ENCODE measurements at places on chromosomes 5 and 9.

DNA sequence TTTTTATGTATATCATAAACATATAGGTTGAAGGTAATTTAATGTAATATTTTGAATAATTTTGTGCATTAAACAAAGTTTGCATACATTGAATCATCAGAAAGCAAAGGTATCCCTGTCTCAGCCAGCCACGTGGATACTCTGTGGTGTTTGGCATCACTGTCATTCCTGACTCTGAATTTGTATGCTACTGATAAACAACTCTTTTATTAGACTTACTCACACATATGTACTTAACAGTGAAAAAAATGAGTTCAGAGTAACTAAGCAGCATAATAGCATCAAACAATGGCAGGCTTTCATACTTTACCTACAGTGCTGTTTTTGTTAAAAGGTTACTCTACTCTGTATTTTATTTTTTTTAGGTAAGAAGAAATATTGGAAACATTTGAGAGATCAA is 171.9 kb downstream of the COMMD10 start:
- DNase-seq = no peak

- DNase-seq = no peak
These were observed 129.2 kb downstream of the PDE4D start for GRCh38 chr5:59764361-59764760.

GRCh38 chr9:83445703-83446265 is 92.4 kb downstream of the FRMD3 start:
- no peak for DNase-seq

DNA sequence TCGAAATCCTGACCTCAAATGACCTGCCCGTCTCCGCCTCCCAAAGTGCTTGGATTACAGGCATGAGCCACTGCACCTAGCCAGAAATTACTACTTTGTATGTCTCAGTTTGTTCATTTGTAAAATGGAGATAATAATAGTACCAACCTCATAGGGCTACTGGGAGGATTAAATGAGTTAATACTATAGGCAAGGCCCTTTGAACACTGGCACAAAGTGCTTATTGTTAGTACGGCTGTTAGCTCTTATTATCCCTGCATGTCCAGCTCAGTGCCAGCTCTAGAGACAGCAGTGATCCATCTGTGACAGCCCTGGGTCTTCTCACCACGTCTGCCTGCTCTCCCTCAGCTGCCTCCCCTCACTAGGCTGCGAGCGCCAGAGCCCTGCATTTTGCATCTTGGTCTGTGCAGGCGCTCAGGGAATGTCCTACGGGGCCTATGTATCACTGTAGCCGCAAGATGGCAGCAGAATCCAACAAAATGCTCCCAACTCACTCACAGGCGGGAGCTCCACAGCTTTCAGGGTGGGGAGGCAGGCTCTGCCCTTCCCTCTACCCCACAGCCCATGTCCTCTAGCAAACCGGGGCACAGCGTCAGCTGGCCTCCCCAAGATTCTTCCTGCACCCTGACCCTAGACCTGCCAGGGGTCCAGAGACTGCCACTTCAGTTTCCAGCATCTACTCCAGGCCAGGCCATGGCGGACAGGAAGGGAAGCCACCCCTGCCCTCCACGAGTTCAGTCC is 17.7 kb upstream of the AKNA start:
- DNase-seq = peak; percentile 44

GRCh38 chr5:43729846-43730478 is 127.0 kb downstream of the NNT start:
- DNase-seq = no peak

DNA sequence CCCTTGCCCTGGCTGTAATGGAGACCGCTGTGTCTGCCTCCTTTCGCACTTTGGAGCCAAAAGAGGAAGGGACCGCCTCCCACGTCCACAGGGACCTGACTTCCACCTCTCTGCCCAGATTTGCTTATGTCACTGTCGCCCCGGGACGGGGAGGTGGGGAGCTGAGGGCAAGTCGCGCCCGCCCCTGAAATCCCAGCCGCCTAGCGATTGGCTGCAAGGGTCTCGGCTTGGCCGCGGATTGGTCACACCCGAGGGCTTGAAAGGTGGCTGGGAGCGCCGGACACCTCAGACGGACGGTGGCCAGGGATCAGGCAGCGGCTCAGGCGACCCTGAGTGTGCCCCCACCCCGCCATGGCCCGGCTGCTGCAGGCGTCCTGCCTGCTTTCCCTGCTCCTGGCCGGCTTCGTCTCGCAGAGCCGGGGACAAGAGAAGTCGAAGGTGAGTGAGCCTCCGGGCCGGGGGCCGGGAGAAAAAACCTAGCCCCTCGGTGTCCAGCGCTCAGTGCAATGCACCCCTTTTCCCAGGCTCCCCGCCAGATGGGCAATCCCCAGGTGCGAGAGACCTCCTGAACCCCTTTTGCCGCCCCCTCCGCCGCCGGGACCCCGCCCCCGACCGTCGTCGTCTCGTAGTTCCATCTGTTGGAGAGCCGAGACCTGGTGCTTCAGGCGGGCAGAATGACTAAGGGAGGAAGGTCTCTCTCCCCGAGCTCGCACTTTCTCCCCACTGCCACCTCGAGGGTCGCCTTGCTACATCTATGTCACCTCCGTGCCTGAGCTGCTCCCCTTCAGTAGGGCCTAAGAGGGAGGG is at the start of gene GPX3:
TSS of gene GPX3 (plus strand) at position 288 of the 807 bp plus-strand sequence. CDS start at position 352, 64 bp downstream.
- peak; percentile 61 for DNase-seq

- DNase-seq = no peak
These were observed 995.4 kb upstream of the ACO1 start for GRCh38 chr9:31389075-31389474.

DNA sequence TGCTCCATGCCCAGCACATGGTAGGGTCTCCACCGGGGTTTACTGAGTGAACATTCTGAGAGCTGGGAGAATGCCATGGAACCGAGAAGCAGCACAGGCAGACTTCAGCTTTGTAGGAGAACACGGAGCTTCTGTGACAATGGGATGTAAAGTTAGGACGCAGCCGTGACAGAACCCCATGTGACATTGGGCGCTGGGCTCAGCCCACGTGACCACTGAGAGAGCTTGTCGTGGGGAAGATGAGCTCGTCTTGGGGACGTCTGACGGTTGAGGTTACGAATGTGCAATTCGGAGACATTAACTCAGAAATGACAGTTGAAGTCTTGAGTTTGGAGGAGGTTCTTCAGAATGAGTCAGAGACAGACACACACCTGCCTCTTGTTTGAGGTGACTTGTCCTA is 13.5 kb downstream of the SDHA start:
- DNase-seq = no peak

- no peak for DNase-seq
These were observed 377.0 kb downstream of the GLIS3 start for GRCh38 chr9:3922846-3923245.

DNA sequence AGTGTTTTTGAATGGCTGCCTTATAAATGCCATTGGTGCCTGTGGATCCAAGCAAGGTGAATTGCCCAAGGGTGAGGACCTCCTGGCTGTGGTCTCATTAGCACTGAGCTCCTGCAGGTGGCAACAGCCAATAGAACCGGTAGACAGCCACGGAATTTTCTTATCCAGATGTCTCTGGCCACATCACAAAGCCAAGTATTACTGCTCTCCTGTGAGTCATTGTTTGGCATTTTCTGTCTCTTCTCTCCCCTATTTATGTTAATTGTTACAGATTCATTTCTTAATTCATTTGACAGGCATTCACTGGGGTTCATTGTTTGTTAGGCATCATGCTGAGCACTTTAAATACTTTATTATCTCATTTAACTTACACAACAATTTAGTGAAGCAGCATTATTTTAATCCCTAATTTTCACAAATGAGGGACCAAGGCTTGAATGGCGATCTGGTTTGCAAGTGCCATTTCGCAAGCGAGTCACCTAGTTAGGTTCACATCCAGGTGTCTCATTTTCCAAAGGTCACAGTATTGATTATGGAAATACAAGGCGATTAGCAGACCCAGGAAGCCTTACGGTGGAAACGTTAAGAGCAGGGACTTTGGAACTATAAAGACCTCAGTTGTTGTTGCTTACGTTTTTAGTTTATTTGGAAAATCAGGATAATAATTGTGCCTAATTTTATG is 58.2 kb upstream of the DPYSL3 start:
- DNase-seq = no peak

GRCh38 chr5:127203818-127204217 is 86.8 kb upstream of the MEGF10 start:
- DNase-seq = no peak

DNA sequence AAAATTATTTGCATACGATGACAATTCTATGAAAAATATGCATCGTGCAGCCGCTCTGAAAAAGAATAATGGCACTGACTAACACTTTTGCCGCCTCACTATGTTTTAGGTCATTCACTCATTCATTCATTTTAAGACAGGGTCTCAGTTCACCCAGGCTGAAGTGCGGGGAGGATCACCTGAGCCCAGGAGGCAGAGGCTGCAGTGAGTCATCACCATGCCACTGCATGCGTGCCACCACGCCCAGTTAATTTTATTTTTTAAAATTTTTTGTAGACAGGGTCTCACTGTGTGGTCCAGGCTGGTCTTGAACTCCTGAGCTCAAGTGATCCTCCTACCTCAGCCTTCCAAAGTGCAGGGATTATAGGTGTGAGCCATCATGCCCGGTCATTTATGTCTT is 37.0 kb downstream of the RAPGEF1 start:
- DNase-seq = no peak

DNA sequence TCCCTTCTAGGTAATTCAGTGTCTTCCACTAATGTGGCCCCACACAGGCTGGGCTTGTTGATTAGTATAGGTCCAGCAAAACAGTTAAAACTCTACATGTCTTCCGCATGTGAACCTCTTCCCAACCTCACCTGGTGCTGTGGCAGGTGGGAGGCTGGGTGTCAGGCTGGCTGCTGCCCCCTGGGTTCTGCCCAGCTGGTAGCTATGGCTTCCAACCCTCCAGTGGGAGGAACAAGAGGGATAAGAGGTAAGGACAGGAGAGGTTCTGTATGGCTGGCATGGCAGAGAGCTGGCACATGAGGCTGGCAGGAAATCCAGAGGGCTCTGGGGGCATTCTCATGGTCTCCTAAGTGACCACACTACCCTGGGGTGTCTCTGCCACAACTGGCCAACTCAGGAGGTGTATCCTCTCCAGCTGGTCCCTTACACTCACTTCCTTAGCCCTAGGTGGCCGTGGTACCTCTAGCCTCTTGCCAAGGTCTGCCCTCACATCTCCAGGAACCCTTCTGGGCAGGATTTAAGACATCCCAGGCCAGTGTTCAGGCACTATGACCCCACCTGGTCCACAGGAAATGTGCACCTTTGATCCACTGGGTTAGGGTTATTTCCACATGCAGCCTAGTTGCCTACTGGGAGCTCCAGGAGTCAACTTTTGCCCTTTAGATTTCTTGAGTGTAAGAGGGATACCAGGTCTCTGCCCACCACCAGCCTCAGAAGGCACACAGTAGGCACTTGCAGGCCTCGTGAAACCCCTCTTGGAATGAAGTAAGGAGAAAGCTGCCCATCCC is 41.7 kb downstream of the AHRR start:
- no peak for DNase-seq

DNA sequence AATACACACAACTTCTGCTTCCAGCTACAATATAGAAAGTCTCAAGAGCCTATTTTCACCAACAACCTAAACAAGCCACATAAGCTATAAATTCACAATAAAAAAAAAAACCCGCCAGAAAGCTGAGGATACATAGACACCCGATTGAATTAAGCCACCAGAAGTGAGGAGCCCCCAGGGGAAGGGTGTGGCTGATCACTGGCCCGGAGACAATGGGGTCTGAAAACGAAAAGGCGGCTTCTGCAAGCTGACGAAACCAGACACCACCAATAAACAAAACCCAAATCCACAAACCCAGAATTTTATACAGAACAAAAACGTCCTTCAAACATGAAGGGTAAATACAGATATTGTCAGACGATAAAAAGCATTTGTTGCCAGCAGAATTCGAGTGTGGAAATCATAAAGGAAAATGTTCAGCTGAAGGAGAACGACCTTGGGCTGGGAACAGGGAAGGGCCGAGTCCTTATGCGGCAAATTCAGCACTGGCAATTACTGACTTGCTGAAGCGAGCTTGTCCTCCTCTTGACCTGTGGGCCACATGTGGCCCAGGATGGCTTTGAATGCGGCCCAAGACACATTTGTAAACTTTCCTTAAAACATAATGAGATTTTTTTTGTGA is 39.6 kb upstream of the CEP72 start:
- DNase-seq = no peak

GRCh38 chr9:120716483-120716882 is 2.2 kb upstream of the MEGF9 start:
- no peak for DNase-seq

- peak; percentile 79 for DNase-seq
These were observed at the start of gene CLINT1 for GRCh38 chr5:157858527-157859226. TSS of gene CLINT1 (minus strand) at chr5:157859145. CDS start at chr5:157858970, 175 bp downstream.

- DNase-seq = no peak
These were observed 172.4 kb downstream of the DMRT2 start for GRCh38 chr9:1222511-1222910.

GRCh38 chr5:159286420-159287035 is 23.4 kb downstream of the UBLCP1 start:
- no peak for DNase-seq

DNA sequence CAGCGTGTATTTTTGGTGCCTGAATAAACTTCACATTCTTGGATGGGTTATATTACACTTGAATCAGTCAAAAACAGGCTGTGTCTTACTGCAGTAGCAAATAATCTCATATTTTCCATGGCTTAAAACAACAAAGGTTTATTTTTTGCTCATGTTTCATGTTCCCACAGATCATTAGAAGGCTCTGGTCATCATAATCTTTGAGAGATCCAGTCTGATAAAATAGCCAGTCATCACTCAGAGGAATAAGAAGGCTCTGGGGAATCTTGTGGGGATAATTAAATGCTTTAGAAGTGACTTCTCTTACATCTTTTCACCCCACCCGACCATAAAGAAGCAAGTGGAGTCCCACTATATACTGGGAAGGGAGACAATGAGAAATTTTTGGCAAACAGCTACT is 417.7 kb downstream of the PSAT1 start:
- no peak for DNase-seq

- DNase-seq = no peak
These were observed 14.6 kb downstream of the CLPTM1L start for GRCh38 chr5:1330146-1330846.

GRCh38 chr9:113523421-113524141 is 60.1 kb downstream of the RGS3 start:
- no peak for DNase-seq

DNA sequence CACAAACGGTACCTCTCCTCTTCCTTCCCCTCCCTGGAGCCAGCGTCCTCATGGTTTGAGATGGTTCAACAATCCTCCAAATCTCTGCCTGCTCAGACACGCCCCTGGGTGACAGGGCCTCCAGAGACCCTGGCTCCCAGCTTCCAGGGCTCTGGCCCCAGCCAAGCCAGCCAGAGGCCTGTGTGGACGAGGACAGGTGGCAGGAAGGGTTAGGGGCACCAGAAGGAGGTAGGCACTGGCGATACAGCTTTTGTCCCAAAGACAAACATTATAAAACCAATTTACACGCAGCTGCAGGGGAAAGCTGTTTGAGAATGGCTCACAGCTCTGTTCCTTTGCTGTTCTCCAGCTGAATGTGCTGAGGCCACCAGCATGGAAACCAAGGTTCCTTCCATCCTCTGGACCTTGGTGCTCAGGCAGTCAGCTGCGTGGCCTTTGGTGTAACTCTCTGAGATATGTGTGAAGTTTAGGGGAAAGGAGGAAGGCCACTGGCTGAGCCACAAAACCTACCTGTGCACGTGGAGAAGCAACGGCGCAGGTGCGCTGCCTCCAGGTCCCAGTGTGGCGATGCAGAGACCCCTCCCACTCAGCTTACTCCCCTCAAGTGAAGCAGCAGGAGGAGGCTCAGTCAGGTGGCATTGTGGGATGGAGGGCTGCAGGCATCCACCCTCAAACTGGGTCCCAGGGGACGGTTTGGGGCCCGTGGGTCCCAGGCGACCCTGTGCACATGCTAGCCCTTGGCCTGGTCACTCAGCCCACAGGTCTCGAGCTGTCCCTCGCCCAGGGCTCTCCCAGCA is 4.3 kb upstream of the QRFP start:
- DNase-seq = no peak

Data from substantia nigra (tissue), 51 donors.